ENCODE measurements at places on chromosomes 2 and 18.

- no peak for DNase-seq
These were observed 181.6 kb upstream of the GALNT5 start for GRCh38 chr2:157075924-157076323.

GRCh38 chr2:128448331-128449225 lies 129.9 kb upstream of the HS6ST1 start:
- DNase-seq, result no peak

GRCh38 chr2:186559848-186560247 lies 30.0 kb upstream of the ITGAV start:
- no peak for DNase-seq

DNA sequence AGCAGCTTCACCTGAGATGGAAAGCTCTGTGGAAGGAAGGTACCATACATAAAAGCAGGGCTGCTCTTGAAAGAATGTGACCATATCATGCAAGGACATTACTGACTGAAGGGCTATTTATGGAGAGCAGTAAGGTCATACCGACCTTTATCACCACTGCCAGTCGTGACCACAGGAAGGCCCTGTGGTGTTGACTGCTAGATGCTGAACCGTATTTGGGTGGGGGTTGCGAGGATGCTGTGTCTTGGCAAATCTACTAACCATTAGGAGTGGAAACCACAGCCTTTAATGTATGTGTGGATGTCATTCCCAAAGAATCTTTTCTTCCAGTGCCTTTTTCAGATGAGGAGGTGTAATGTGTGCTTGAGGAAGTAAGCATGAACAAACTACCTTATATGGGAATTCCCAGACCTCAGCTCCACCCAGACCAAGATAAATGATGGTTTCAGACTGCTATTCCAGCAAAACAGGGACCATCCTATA lies 60.8 kb downstream of the LIMS1 start:
- DNase-seq, result no peak

DNA sequence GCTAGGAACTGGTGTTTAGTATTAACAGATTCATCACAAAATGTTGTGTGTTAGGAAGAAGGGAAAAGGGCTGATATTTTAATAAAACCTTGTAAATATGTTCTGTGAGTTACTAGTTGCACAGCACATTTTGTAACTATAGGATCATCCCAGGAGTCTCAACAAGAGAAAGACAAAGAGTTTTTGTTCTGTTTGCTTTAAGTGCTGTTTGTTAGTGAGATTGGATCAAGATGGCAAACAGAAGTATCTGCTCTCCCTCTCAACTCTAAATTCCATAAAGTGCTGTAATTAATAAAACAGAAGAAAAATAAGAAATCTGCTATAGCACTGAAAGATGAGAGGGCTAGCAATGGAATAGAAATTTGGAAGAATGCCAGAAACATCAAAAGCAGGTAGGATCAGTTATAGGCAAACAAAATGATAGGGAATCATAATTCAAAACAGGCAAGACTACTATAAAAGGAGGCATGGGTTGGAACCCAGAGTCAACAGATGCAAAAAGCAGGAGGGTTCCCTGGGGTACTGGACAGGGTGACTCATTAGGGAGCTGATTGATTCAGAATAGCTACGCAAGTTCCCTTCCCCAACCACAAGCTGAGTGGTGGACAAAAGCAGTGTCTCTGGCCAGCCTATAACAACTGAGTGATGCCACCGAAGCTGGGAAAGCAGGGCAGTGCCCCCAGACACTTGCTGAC lies 75.8 kb downstream of the DYNC1I2 start:
- no peak for DNase-seq

- DNase-seq, result no peak
These were observed 20.5 kb upstream of the IL1RL2 start for GRCh38 chr2:102166189-102166845.

DNA sequence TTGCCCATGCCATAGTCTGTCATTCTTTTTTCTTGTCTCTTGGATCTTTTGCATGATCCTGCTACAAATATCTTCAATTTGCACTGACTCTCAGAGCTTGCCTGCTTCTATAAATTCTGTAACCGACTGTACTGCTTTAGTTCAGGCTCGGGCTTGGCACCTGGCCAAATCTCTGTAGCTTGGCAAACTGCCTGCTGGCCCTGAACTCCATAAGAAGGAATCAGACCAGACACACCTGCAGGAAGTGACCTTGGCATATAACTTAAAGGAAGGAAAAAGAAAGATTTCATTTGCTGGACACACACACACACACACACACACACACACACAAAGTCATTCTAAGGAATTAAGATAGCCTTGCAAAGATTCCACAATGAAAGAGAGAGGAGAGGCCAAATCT lies 291.2 kb upstream of the DDX18 start:
- DNase-seq, result no peak

GRCh38 chr2:38600921-38601455 lies 1.7 kb downstream of the HNRNPLL start:
- DNase-seq, result no peak

DNA sequence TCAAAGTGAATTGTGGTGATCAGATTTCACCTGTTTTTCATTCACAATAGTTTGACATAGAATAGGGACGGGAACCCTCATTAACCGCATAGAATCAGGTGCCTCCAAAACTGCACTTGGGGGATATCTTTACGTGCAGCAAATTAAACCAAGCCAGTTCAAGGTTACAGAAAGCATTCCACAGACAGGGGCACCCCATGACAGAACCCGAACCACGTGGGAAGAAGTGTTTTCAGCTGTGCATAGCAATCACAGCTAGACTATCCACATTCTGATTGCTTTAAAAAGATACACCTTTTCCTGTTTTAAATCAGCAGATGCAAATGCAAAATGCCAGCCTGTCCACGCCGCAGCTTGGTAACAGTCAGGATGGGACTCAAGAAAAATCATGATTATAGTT lies 205.8 kb downstream of the ANAPC1 start:
- DNase-seq, result no peak

- no peak for DNase-seq
These were observed 8.0 kb downstream of the SIX3 start for GRCh38 chr2:44949329-44950151.

DNA sequence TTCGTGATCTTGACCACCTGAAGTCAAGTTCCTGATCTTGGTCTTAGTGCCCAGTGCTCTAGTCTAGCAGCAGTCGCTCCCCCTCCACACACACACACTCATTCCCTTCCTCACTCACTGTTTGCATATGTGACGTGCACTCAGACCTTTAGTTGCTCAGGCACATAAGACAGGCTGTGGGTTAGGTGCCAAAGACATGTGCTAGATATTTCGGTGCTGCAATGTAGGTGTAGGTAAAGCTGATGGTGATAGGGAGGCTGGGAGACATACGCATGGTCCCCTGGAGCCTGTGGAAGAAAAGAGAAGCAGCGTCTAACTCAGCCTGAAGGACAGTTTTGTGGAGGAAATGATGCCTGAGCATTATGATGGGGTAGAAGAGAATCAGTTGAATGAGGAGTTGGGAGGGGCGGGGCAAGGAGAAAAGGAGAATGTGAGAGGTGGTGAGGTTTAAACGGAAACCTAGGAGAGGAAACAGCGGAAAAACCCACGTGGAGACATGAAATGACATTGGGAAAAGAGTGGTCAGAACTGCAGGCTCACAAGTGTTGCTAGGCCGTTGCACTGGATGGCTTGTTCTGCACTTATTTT lies 3.8 kb downstream of the TTC39C start:
- DNase-seq, result peak; percentile 55

DNA sequence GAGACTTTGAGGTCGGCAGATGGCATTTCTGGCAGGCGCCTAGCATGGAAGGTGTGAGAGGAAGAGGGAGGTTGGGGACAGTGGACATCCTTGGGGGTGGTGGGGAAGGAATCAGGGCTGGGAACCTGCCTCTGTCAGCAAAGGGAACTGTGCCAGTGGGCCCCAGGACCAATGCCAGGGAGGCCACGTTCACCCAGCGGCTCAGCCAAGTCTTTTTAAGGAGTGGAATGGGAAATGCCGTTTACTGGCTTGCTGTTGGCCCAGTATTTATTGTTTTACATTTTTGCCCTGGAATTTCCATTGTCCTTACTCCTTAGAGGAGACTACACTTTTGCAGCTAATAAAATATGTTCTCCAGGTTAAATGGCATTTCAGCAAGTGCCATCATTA lies 135.2 kb downstream of the MCFD2 start:
- no peak for DNase-seq

Data from activated T-cell treated with anti-CD3 and anti-CD28 coated beads, Interleukin-2, amount 50 U/mL, for 48 hours (primary cell).